ENCODE measurements at places on chromosomes 1 and 21.
A peak's percentile ranks its signal among the peaks of the same experiment; 100 is the strongest.

GRCh38 chr1:202173993-202174392, 13.6 kb upstream of the PTPN7 start:
- DNase-seq, result no peak

DNA sequence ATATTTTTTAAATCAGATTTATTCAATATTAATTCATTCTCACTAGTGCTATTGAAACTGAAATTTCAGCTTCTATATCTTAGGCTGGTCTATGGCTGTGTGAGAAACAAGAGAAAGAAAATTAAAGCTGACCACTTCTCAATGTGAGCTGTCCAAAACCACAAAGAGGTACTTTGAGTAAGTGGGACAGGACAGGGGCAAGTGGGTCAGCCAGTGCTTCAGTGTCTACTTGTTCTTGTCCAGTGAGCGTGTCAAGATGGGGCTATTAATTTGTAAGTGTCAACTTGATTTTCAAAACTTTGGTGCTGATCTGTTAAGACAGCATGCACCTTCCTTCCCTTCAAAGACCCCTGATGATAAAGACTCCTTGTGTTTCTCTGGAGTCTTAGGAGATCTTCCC, 533.9 kb downstream of the PLPP3 start:
- no peak for DNase-seq

DNA sequence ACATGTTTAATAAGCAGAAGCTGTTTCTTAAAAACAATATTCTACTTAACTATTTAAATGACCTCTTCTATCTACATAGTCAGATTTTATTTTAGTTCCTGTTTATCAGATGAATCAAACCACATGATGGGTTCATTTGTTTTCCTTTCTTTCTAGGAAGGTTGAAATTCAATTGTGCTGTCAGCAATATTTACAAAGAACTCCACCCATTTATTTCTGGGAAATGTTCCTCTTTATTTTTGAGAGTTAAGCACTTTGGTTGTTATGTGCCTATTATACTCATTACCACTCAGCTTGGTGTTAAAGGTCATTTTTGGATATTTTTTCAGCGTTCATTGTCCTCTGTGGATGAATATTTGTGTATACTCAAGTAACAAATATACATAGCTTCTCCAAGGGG, 84.9 kb downstream of the C4BPA start:
- no peak for DNase-seq

- no peak for DNase-seq
These were observed 5.2 kb downstream of the FOXD3 start for GRCh38 chr1:63327417-63328054.

DNA sequence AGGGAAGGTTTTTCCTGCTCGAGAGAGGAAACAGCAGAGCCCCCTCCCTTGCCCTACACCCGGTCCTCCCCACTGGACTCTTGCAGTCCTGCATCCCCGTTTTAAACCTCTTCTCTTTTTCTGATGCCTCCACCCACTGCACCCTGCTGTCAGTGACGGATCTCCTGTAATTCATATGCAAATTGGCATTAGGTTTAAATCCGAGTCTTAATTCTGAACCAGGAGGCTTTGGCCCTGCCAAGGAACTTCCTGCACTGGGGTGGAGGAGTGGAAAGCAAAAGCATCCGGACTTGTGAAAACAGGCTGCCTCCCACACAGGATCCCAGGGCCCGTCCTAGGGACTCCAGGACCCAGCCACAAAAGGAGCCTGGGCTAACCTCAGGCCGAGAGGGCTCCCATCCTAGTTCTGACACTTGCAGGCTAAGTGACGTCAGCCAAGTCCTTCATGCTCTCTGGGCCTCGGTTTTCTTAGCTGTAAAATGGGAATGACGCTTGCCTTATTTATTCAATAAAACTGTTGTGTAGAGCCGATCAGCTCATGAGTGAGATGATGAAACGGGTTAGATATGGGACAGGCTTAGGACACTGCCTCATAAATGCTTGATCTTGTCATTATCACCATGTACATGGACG, 613.3 kb downstream of the AJAP1 start:
- DNase-seq, result no peak

GRCh38 chr1:155339515-155340097, 18.9 kb downstream of the RUSC1 start:
- no peak for DNase-seq

- peak; percentile 3 for DNase-seq
These were observed at the start of gene CDC42BPA for GRCh38 chr1:227318016-227318852. Gene CDC42BPA, minus strand, starts transcription at chr1:227318492. Its CDS starts 1,310 bp downstream, at chr1:227317182.

DNA sequence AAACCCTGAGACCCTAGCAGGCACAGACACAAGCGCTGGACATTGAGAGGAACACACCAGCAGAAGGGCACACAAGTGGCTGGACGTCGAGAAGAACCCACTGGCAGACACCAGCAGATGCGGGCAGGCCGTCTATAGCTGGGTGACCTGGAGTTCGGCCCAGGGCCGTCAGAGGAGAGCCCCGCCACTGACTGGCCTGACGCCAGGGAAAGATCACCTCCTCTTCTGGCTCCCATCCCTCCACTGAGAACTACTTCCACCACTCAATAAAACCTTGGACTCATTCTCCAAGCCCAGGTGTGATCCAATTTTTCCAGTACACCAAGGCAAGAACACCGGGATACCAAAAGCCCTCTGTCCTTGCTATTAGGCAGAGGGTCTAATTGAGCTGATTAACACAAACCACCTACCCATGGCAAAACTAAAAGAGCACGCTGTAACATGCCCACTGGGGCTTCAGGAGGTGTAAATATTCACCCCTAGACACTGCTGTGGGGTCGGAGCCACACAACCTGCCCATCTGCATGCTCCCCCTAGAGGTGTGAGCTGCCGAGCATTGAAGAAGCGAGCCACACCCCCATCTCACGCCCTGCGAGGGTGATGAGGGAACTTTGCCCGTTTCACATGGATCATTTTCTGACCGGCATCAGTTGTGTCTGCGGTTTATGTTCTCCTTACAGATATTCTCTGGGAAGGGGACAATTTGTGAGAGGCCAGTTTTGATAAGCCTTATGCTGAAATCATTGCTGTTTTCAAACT, 104.8 kb downstream of the HLX start:
- no peak for DNase-seq

DNA sequence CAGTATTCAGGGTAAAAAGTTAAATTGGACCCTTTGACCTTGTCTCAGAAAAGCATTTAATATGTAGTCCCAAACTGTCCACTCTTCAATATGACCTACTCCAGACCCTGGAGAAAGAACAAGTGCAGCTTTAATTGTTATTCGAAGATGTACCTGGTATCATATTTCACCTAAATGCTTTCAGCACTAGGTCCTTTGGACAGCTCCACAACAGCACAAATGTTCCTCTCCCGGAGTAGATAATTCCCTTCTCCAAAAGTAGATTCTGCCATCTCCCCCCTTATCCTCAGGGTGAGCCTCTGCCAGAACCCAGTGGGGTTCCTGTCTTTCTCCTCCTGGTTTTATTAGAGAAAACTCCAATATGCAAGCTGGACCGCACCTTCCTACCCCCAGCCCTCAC, 104.5 kb upstream of the AJAP1 start:
- no peak for DNase-seq

GRCh38 chr1:190908691-190909090, 431.0 kb upstream of the BRINP3 start:
- no peak for DNase-seq

- DNase-seq, result no peak
These were observed 27.1 kb downstream of the AHDC1 start for GRCh38 chr1:27576806-27577227.

DNA sequence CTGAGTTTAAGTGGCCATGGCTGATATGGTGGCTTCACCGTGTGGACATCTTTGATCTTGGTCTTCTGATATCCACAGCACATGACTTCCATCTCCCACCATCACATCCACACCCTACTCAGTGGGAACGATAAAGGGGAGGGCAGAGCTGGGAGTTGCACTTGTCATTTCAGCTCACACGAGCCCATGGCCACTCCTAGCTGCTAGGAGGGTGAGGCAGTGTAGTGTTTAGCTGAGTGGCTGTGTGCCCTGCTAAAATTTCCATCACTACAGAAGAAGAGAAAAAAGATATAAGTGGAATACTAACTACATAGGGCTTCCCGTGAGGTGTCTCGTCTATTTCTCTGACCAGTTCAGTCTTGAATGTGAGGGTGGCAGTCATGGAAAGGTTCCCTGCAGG, 123.3 kb upstream of the EDN2 start:
- no peak for DNase-seq

- no peak for DNase-seq
These were observed 146.1 kb upstream of the LMO4 start for GRCh38 chr1:87182611-87183010.

GRCh38 chr1:4053774-4054173, 153.7 kb upstream of the C1orf174 start:
- DNase-seq, result no peak

- no peak for DNase-seq
These were observed 19.8 kb downstream of the TINAGL1 start for GRCh38 chr1:31595836-31596736.

Measured in activated gamma-delta T cell treated with Interleukin-2 at 50 U/mL for 16 hours (primary cell).